Ascending aorta (tissue), 2 donors: ENCODE measurements at places on chromosomes 4 and X. TPM values are rescaled to one million over a fixed set of nuclear protein-coding genes. Genes with fewer than 3 reads are reported as not detected.

DNA sequence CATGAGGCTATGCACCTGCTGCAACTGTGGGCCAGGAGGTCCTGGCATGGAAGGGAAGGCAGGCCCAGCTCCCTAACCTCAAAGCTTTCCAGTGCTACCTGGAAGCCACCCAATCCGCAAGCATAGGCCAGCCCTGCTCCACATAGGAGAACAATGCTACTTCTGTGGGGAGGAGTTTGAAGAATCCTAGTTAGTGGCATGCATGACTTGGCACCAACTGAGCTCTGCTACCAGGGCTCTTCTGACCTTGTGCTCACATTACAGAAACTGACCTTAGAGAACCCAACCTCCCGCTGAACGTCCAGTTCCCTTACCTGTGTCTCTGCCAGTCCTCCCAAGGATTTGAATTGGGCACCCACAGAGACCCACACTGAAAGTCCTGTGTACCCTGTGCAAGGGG, 58.8 kb downstream of the USP46 start:
- peaks cover 22% of the 10 kb centered on the region for H3K4me1 ChIP-seq
- no peaks in the 10 kb centered on the region for H3K36me3 ChIP-seq
- no peaks in the 10 kb centered on the region for H3K27me3 ChIP-seq

Gene TSPAN7
- 122 TPM for total RNA-seq

DNA sequence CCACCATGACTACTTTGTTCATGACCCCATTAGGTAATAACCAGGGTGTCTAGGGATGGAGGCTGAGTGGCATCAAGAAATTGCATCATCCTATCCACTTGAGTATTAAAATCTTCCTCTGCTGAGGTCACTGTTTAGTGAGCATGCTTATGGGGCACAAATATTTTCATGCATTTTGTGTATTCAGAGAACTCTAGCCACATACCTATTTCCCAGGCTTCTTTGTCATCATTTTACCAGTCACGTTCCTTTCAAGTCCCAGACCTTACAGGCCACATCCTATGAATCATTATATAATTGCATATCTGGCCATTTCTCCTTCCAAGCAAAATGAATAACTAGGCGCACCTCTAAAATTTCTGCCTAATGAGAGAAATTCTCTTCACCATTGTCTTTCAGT, 1882.9 kb upstream of the AGA start:
- H3K27me3 ChIP-seq: no peaks in the 10 kb centered on the region
- no peak for DNase-seq
- H3K36me3 ChIP-seq: no peaks in the 10 kb centered on the region

DNA sequence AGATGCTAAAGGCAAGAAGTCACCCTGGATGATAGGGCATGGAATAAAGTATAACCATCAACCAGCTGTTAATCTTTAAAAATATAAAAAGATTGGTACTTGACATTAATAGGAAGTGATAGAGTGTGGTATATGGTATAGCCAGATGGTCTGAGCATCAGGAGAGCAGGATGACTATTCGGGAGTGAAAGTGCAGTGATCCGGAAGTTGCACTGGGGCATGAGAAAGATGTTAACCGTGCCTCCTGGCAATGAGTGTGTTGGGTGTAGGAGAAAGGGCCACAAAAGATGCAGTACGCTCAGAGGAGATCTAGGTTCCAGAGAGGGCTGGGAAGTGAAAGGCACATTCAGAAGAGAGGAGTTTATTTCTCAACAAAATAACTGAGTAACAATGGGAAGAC, 65.0 kb downstream of the TSPAN7 start:
- no peak for DNase-seq
- H3K27ac ChIP-seq: no peak overlapping the region
- H3K36me3 ChIP-seq: no peaks in the 10 kb centered on the region
- no peak overlapping the region for H3K4me3 ChIP-seq

- no peaks in the 10 kb centered on the region for H3K36me3 ChIP-seq
- H3K27ac ChIP-seq: no peak overlapping the region
- H3K4me3 ChIP-seq: no peak overlapping the region
- H3K4me1 ChIP-seq: no peaks in the 10 kb centered on the region
These were observed 77.3 kb upstream of the IGSF1 start for GRCh38 chrX:131366407-131366806.

- H3K4me3 ChIP-seq: no peak overlapping the region
- H3K27me3 ChIP-seq: no peaks in the 10 kb centered on the region
These were observed 162.4 kb upstream of the GYPA start for GRCh38 chr4:144302704-144303536.

Gene GPC4
- total RNA-seq: 12.0 TPM

Gene POLA1
- 6.0 TPM for total RNA-seq

GRCh38 chrX:65035446-65035770, 59.2 kb upstream of the ZC4H2 start:
- no peak for DNase-seq
- H3K27me3 ChIP-seq: no peaks in the 10 kb centered on the region
- H3K36me3 ChIP-seq: no peaks in the 10 kb centered on the region
- H3K4me3 ChIP-seq: peak overlapping the region; percentile 71
- no peaks in the 10 kb centered on the region for H3K4me1 ChIP-seq

Gene RASL11B
- total RNA-seq: not detected
